Right atrium auricular region (tissue), 2 donors: ENCODE measurements at places on chromosomes 6 and 20. TPM values are rescaled to one million over a fixed set of nuclear protein-coding genes. Genes with fewer than 3 reads are reported as not detected.

Gene C20orf204
- total RNA-seq = 0.35 TPM

Gene BEND6
- total RNA-seq = 0.43 TPM

DNA sequence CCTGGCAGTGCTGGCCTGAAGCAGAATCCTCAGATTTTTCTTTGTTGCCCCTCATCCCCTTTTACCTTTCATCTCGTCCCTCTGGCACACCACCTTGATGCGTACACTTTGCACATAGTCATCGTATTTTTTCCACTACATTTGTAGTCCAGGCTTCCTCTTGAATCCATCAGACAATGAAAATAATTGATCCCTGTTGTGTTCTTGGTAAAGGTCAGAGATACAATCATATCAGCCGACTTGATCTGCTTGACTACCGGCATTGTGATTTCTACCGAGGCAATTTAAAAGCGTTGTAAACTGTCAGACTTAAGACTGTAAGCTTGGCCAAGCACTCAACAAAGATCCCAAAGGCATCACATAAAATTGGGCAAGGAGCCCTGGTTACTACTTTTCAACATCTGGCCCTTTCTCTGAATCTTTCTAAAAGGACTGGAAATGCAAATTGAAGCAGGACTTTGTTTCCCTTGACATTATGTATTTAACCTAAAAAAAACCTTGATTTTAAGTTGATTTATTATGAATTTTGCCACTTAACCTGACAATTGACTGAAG is 512.6 kb downstream of the LMBRD1 start:
- DNase-seq = no peak

Gene PRICKLE4
- total RNA-seq = 4.3 TPM

- DNase-seq = no peak
These were observed 360.2 kb downstream of the PREX1 start for GRCh38 chr20:48467622-48468021.

- peak; percentile 61 for DNase-seq
These were observed 214.7 kb upstream of the PROKR2 start for GRCh38 chr20:5531318-5532081.

GRCh38 chr6:130020073-130020906 is 1.9 kb downstream of the L3MBTL3 start:
- DNase-seq = no peak

DNA sequence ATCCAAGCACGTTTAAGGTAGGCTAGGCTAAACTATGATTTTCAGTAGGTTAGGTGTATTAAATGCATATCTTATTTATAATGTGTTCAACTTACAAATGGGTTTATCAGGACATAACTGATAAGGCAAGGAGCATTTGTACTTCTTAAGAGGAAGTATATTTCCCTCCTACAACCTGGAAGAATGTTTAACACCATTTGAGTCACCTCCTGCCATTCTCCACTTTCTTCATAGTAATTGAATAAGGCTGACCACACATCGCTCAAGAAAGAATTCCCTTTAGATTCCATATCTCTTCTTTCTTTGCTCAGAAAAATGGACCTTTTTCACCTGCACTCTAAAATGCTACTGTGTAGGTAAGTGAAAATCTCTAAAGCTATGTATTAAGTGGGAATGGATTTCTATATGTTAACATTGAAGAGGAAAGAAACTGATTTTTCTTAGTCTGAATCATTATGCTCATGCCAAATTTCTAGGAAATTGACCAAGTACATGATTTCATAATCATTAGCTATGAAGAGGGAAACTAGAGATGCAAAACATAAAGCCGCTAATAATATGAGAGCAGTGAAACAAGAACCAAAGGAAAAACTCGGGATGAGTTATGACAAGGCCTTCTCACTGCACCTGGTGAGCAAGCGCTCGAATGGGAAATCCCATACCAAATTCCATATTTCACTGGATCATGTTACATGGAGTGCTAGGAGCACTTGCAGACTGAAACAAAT is 210.4 kb downstream of the ALDH8A1 start:
- DNase-seq = no peak

GRCh38 chr6:151255811-151256210 is 16.0 kb downstream of the AKAP12 start:
- no peak for DNase-seq

Gene PRPH2
- 0.90 TPM for total RNA-seq

Gene B3GAT2
- not detected for total RNA-seq

DNA sequence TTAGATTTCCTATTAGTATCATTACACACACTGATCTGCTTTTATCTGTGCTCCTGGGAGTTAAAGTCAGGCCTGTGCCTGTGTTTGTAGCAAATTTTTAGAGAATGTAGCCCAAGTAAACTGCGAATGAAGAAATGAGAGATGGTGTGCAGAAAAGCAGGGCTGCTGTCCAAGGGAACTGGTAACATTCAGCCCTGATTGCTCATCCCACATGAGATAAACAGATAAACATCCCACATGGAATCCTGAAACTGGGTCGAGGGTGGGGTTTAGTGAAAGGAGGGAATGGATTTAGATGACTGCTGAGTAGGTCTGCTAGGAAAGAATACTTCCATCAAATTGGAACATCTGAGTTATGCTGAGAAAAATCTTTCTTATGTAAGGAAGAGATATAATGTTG is 69.1 kb downstream of the GRIK2 start:
- no peak for DNase-seq

DNA sequence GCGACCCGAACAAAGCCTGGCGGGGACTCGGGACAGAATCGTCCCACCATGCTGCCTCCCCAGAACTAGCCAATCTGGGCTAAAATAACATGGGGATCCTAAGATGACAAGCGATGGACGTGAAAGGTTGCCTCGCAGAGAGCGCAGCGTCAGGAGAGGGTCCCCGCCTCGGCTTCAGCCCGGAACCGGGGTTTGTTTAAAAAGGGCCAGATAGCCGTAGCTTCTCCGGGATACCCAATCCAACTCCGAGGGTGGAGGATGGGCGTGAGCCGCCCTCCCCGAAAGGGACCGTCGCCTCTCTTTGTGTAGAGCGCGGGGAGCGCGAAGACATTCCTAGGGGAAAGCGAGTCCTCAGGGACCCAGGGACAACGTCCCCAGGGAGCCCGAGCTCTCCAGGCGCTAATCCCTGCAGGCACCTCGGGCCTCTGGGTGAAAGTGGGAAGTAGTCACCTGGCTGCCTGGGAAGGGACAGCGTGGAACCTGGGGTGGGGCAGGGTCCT is 643 bp downstream of the CD24 start:
- no peak for DNase-seq

DNA sequence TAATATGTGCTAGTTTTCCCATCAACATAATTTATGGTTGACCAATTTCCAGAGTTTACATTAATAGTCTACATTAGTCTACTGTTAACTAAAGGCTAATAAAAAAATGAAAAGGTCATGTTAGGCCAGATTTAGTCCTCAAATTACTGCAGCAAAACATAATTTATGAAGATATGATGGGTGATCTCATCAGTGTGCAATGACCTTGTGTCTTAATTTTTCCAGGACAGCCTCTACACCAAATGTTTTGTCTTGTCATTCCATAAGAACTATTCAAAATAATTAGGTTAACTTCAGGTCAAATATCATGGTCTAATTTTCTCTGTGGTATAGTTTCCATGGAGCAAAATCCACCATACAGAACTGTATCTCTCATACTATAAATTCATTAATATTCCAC is 234.2 kb downstream of the COL12A1 start:
- DNase-seq = no peak

- no peak for DNase-seq
These were observed 39.9 kb upstream of the SULF2 start for GRCh38 chr20:47825011-47825762.

- DNase-seq = no peak
These were observed 20.7 kb downstream of the DYNLRB1 start for GRCh38 chr20:34536798-34537394.

DNA sequence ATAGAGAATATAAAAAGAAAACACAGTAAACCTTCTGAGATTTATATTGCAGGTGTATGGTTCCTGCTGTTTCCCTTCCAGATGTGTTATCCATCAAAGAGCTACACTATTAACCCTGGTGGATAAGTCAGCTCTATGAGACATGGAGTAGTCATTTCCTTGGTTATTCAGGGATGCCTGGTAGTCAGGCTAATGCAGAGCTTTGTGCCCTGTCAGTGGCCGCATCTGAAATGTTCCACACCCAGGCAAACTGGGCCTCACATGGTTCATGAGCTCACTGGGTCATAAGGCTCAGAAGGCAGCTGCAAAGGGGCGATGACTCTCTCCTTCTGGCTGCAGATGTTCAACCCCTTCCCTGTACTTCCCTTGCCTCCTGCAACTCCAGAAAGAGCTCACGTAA is 473.6 kb downstream of the EPHA7 start:
- DNase-seq = no peak

DNA sequence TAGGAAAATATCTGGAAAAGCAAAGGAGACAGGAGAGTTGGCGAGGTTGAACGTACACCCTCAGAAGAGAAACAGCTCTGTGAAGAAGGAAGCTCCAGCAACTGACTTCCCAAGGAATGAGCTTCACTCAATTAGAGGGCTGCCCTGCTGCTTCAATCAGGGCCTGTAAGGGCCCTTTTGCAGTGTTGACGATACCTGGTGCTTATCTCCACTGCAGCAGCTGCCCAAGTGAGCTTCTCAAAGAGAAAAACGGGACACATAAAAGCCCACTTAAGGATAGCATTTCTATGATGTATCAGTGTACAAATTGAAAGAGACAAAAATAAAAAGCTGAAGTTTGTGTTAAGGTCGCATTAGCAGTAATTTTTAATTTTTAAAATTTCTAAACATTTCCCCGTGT is 16.4 kb downstream of the SEC63 start:
- no peak for DNase-seq

DNA sequence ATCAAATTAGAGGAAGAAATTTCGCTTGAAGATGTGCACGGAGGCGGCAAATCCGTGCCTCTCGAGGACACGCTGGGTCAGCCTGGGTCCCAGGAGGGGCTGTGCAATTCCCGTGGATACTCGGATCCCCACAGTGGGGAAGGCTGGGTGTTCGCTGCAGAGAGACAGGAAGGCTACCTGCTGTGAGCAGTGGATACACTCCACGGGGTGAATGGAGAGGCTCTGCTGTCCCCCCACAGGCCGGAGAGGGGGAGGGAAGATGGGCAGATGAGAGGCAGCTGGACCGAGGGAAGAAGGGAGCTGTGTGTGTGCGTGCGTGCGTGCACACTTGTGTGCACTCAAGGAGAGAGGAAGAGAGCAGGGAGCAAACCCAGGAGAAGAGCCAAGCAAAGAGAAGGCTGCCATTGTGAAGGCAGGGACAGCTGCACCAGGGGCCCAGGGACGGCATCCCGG is 57.3 kb downstream of the SULF2 start:
- no peak for DNase-seq

- peak; percentile 73 for DNase-seq
These were observed 8.3 kb upstream of the ANKRD60 start for GRCh38 chr20:58236612-58237317.

Gene SDC4
- total RNA-seq = 95.2 TPM

DNA sequence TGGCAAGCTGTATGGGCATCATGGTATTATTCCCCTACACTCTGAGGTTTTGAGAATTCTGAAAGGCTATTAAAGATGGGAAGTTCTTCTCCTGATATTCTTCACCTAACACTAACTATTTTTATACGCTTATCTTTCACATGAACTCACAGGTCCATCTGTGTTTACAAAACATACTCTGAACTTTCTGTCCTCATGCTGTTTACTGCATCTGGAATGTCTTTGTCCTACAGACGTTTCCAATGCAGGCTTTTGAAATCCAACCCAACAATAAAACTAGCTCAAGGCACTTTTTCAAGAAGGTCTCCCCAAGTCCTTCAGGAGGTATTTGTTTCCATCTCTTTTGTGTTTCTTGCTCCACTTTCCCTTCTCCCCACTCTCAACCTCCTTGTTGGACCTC is 60.5 kb upstream of the MLIP start:
- no peak for DNase-seq

GRCh38 chr6:117156741-117157140 is 108.6 kb upstream of the VGLL2 start:
- DNase-seq = no peak

GRCh38 chr20:53942472-53942816 is 128.0 kb downstream of the BCAS1 start:
- DNase-seq = no peak

GRCh38 chr6:153001767-153002612 is 519 bp downstream of the MTRF1L start:
- DNase-seq = no peak

DNA sequence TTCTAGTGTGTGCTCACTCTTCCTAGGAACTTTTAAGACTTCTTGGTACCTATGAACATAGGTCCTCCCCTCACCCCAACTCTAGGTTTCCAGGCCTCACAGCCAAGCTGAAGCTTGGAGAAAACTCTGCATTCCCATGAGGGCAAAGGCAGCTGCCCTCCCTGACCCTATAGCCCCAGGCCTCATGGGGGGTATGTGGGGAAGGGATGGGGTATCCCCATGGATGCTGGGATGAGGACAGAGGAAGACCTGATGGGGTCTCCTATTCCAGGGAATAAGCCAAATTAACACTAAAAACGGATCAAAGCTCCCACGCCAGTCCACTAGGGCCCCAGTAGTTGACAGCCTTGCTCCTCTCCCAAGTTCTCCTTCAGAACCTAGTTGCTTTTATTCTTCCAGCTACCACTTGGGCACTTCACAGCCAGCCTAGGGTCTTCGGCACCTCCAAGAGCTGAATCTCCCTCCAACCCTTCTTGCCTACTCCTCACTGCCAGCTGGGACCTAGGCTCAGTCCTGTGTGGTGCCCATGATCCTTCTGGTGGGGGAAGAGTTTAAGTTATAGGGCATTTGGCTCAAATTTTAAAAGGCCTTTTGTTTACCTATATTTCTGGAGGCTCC is 7.8 kb downstream of the TP53INP2 start:
- no peak for DNase-seq

Gene KIFC1
- 1.6 TPM for total RNA-seq

- no peak for DNase-seq
These were observed 718.5 kb downstream of the RFPL4B start for GRCh38 chr6:113065611-113066010.

- no peak for DNase-seq
These were observed 466 bp upstream of the PSMB1 start for GRCh38 chr6:170553534-170554012.

DNA sequence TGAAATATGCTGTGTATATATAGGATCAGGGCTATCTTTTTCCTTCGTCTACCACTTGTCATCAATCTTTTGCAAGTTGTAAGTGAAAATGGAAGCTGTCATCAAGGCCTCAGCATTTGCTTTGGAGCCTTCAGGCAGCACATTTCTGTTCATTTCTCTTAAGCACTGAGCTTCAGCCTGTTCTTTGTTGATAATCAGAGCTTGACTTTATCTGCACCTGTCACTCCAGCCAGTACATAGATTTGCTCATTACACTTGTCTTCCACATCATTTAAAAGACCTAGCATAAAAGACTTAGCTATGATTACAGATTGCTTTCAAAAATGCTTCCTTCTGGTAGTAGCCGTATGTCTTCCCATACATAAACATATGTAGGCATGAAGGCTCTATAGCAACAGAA is 189.8 kb upstream of the GRIK2 start:
- no peak for DNase-seq

Gene NTSR1
- total RNA-seq = not detected

Gene TREML2
- 0.12 TPM for total RNA-seq

Gene BMP5
- total RNA-seq = 6.3 TPM

GRCh38 chr6:29916741-29917140 is 25.6 kb upstream of the HLA-A start:
- DNase-seq = no peak
